ENCODE measurements at places on chromosomes 3 and 15.
A peak's percentile ranks its signal among the peaks of the same experiment; 100 is the strongest.

DNA sequence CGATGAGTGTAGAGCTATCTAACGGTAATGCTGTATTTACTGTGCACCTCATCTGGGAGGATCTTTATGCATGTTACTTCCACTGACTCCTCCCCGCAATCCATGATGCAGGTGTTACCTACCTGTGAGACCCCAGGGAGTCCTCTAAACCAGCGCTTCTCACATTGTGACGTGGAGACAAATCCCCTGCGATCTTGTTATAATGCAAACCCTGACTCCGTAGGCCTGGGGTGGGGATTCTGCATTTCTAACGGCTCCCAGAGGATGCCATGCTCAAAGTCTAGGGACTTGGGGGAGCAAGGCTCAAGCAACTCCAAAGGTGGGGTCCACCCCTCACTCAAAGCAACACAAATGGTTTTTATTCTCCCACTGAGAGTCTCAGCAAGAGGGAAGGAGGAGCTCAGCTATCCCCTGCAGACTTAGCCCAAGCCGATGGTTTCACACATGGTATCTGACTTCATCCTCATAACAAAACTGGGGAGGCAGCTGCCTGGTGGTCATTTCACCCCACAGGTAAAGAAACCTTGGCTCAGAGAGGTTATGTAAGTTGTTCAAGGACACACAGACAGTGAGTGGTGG lies 63.6 kb downstream of the PCSK6 start:
- DNase-seq, result no peak

- peak; percentile 54 for DNase-seq
Measured at GRCh38 chr3:169362301-169362700, 301.2 kb downstream of the MECOM start.

DNA sequence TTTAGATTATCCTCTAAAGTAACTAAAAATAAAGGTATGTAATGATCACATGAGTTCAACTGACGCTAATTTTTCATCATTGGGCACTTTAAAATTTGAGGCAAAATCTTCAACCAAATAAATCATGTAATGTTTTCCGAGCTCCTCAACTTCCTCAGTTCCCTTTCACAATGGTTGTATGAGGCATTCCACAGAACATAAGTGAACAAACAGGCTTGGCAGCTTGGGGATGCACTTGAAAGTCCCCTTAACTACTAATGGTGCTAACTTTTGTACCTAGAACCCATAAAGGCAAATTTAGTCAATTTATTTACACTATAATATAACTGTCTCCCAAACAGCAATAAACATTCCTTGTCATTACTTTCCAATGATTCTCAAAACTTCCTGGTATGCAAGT lies 1137.9 kb downstream of the ROBO2 start:
- no peak for DNase-seq

DNA sequence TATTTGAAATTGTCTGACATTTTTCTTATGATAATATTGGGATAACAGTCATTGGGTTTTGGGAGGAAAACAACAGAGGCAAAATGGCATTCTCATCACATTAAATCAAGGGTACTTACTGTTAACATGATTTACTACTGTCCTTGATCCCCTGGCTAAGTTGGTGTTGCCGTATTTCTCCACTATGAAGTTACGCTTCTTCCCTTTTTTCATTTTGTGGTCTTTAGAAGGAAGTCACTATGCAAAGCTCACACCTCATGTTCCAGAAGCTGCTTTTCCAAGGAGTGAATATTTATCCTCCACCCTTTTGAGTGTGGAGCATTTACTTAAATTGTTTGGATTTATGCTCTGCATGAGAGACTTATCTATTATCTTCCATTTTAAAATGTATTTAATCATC lies 63.7 kb downstream of the ALCAM start:
- no peak for DNase-seq

DNA sequence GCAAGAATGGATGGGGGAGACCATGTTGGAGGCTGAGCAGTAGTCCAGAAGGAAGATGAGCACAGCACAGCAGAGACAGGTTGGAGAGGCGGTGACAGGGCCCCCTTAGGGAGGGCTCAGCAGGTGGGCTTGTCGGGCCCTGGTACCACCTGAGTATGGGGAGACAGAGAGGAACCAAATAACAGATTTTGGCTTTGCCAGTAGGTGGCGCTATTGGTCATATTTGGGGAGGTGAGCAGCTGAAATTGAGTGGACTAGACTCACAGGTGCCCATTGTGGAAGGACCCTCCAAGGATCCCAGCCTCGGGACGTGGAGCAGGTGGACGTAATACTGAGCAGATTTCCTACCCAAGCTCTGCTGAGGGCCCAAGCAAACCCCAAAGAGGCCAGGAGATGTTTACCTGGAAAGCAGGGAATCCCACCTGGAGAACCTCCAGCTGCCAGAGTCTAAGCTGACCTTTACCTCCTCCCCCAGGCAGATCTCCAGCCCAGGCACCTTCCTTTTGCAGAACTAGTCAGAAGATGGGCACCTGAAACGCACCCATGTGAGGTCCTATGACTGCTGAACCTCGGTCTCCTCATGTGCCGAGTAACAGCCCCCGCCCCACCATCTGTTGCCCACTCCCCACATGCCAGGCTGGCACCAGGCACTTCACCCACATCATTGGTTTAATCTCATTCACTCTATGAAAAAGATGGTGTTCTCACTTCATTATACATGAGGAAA lies 24.6 kb upstream of the CORO2B start:
- DNase-seq, result peak; percentile 49

GRCh38 chr15:50119063-50120040 lies at the start of gene ATP8B4:
ATP8B4 (minus strand) TSS chr15:50119233; CDS start chr15:50106966, 12,267 bp downstream.
- DNase-seq, result no peak

DNA sequence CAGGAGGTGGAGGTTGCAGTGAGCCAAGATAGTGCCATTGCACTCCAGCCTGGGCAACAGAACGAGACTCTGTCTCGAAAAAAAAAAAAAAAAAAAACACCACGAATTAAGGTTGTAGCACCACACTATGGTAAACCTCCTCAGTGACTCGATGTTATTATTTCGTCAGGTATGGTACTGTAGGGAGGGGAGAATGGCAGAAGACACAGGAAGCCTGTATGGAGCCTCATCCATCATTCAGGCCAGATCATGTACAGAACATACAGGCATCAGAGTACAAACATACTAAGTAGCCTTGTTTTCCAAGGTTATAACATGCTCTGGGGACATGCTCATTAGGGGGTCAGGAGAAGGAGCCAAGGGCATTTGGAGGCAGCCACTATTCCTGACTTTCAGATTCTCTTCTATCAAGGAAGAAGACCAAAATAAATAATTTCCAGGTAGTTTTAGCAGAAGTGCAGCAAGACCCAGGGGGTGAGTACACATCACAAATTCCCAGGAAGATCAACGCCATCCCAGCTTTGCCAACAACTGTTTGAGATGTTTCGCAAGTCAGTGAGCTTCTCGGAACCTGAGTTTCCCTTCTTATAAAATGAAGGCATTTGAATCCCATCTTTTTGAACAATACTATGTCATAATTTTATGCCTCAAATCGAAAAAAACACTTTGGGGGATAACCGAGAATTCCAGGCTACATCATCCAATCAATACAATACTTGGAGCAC lies 79.8 kb downstream of the FOXP1 start:
- peak; percentile 60 for DNase-seq

DNA sequence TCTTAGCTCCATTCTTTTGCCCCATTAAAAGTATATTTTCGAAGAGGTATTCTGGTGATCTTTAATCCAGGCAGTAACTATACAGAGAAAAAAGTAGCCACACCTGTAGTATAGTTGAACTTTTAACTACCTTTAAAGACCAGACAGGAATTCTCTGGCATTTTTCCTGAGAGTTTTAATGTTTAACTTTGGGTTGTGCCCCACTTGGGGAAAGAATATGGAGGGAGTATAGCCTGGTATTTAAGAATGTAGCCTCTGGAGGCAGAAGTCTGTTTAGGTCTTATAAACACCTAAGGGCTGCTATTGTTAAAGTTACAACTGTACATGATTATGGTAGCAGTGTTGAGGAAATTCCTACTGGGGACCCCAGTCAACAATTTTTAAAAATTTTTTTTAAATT lies 19.3 kb downstream of the C3orf85 start:
- DNase-seq, result no peak

DNA sequence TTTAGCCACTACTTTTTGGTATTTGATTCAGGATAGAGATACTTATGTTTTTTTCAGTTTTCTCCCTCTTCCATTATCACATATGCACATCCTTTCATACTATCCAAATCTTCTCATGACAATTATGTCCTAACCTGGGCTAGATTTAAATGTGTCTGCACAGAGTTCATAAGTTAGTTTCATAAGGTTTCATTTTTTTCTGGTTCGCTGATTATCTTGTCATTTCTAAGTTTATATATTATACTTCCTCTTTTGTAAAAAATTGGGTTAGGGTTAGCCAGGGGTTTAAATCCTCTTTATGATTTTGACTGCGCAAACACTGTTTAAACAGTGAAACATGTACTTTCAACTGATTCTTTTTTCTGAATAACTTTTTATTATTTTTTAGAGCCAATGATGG lies 148.6 kb downstream of the SST start:
- DNase-seq, result no peak

- DNase-seq, result no peak
Measured at GRCh38 chr15:27707257-27707656, 391.9 kb downstream of the OCA2 start.

DNA sequence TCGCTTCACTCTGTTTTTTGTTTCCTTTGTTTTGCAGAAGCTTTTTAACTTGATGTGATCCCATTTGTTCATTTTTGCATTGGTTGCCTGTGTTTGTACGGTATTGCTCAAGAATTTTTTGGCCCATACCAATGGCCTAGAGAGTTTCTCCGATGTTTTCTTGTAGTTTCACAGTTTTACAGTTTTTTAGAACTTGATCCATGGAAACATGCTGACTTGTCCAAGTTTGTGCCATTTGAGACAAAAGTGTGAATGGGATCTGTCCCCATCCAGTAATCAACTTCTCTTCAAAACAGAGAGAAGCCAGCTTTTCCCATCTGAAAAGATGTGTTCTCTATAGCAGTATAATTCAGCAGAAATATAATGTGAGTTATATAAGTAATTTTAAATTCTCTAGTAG lies 266.5 kb upstream of the LRTM1 start:
- no peak for DNase-seq

DNA sequence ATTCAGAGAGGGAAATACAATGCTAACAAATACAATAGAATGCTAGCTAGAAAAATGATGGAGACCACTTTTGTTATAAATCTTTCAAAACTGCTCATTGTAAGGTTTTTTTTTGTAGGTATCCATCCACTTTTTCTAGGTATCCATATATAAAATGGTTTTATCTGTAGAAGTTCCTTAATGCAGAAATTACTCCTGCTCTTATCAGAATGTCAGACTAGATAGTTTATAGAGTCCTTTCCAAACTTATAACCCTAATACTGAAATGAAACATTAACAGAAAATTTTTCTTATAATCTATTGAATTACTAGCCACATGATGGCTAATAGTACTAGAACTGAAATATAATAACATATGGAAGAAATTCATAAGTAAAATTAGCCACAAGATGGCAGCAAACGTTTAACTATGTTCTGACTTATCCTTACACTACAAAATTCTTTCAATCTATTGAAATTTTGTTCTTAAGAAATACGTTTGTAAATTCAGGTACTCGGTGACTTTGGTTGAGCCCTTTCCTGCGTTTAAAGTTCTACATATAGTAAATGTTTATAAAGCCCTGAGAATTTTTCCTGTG lies 58.5 kb downstream of the ECT2 start:
- peak; percentile 55 for DNase-seq

Data from astrocyte of the cerebellum (primary cell).